ENCODE measurements at places on chromosomes 1 and 21. TPM values are rescaled to one million over a fixed set of nuclear protein-coding genes. Genes with fewer than 3 reads are reported as not detected.

Gene AIRE
- total RNA-seq: not detected

Gene NECTIN4
- 0.05 TPM for total RNA-seq

Gene LCE3D
- total RNA-seq: not detected

Gene HSPB7
- total RNA-seq: not detected

Gene ASCL5
- total RNA-seq: not detected

Gene NVL
- total RNA-seq: 39.0 TPM

Gene CYP2J2
- total RNA-seq: 0.16 TPM

DNA sequence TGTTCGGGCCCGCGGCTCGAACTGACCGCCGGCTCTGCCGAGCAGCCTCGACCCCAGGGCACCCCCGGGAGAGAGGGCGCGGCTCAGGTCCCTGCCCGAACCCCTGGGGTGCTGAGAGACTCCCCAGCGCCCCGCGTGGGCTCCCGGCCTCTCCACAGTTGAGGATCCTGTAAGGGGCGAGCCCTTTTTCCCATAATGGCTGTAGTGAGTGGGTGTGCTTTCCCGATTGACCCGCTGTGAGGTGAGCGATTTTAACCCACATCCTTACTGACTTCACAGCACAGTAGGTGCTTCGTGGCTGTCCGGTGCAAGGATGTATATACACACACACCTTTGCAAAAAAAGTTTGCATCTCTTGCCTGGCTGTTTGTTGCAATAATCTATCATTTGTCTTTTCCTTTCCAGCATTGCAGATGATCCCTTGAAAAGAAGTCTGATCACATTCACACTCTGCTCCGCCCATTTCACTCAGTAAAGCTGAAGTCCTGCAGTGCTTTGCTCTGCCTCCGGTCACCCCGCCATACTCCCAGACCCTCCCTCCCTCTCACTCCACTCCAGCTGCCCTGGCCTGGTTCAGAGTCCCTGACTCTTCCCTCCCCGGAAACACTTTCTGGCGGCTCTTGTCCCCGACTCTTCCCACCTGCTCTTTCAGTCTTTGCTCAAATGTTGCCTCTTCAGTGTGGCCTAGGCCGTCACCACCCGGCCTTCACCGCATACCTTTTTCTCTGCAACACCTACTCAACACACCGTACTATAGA, 955 bp upstream of the UBE2G2 start:
- peaks cover 39% of the 10 kb centered on the region for H3K4me1 ChIP-seq
- no peak for DNase-seq
- peaks cover 80% of the 10 kb centered on the region for H3K36me3 ChIP-seq
- peak overlapping the region; percentile 62 for H3K27ac ChIP-seq
- H3K27me3 ChIP-seq: no peaks in the 10 kb centered on the region

DNA sequence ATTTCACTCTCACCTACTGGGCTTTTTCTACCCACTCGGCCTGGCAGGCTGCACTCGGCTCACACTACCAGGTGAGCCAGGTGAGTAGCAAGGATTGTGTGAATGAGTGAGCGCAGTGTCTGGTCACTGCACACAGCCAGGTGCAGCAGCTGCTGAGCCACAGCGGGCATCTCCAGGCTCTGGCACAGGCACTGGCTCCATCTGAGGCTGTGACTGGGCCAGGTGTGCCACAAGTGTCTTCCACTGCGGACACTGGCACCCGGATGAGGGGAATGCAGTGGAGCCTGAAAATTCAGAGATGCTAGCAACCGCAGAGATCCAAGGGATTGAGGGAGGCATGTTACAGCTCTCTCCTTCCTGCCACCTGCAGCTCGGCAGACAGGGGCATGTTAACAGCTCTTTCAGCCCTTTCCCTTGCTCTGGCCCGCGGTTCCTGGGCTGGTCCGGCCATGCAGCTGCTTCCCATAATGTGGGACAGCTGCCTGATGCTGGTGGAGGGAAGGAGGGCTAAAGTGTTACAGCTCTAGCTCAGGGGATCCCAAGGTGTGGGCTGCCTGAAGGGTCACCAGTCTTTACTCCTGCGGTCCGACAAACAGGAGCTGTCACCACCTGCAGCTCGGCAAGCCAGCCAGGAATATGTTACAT, 1038.3 kb downstream of the AMY1C start:
- no peak overlapping the region for H3K27ac ChIP-seq
- H3K4me1 ChIP-seq: no peaks in the 10 kb centered on the region
- H3K27me3 ChIP-seq: no peaks in the 10 kb centered on the region
- DNase-seq: no peak

GRCh38 chr1:44621841-44622286, 52.4 kb downstream of the TMEM53 start:
- no peak overlapping the region for H3K27ac ChIP-seq
- H3K36me3 ChIP-seq: no peaks in the 10 kb centered on the region
- no peaks in the 10 kb centered on the region for H3K4me1 ChIP-seq

GRCh38 chr1:114627107-114627506, 42.7 kb downstream of the DENND2C start:
- H3K4me1 ChIP-seq: no peaks in the 10 kb centered on the region
- DNase-seq: no peak
- H3K27me3 ChIP-seq: peaks cover 10% of the 10 kb centered on the region
- H3K36me3 ChIP-seq: no peaks in the 10 kb centered on the region
- no peak overlapping the region for H3K4me3 ChIP-seq

DNA sequence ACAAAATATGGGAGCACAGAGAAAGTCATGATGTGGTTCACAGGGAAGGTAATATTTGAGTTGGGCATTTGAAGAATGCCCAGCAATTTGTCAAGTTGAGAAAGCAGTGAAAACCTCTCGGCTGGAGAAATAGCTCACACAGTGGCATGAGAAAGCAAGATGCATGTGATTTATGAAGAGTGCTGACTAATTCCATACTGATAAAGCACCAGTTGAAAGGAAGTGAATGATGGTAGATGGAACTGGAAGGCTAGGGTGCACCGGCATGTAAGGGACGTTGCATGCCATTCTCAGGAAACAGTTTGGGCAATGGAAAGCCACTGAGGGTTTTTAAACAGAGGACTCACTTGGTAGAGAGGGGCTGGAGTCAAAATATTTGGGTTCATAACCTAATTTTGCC, 53.5 kb upstream of the MTF2 start:
- no peak overlapping the region for H3K4me3 ChIP-seq
- DNase-seq: no peak
- H3K27me3 ChIP-seq: peaks cover 21% of the 10 kb centered on the region
- H3K4me1 ChIP-seq: peaks cover 21% of the 10 kb centered on the region

- H3K27ac ChIP-seq: peak overlapping the region; percentile 88
- H3K27me3 ChIP-seq: peaks cover 18% of the 10 kb centered on the region
- peaks cover 6% of the 10 kb centered on the region for H3K36me3 ChIP-seq
- H3K4me1 ChIP-seq: peaks cover 59% of the 10 kb centered on the region
Measured at GRCh38 chr1:166974647-166975345, 544 bp downstream of the ILDR2 start.

DNA sequence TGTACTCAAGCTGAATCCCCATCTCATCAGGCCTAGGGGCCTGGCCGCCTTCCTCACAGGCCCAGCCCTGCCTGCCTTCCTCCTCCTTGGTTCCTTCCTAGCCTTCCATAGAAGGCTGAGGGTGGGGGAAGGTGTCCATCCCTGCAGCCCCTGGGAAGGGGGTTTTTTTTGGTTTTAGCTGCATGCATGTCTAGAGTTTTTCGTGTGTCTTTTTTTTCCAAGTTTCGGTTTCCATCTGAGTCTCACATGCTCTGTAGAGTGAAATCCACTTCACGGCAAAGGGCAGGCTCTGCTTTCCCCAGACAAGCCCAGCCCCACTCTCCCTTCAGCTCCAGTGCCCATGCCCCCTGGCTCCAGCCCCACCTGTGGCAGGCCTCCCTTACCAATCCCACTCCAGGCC, 32.1 kb downstream of the GRHL3 start:
- no peaks in the 10 kb centered on the region for H3K36me3 ChIP-seq
- peak overlapping the region; percentile 45 for H3K27ac ChIP-seq
- H3K4me3 ChIP-seq: peak overlapping the region; percentile 30
- H3K27me3 ChIP-seq: peaks cover 3% of the 10 kb centered on the region
- peak; percentile 12 for DNase-seq

- H3K4me1 ChIP-seq: peaks cover 2% of the 10 kb centered on the region
- DNase-seq: no peak
- H3K36me3 ChIP-seq: no peaks in the 10 kb centered on the region
- peak overlapping the region; percentile 69 for H3K27ac ChIP-seq
- peak overlapping the region; percentile 45 for H3K4me3 ChIP-seq
Measured at GRCh38 chr21:45607021-45607908, 36.3 kb upstream of the PCBP3 start.

GRCh38 chr1:187013582-187014200, 184.9 kb downstream of the PLA2G4A start:
- H3K36me3 ChIP-seq: peaks cover 8% of the 10 kb centered on the region
- H3K4me3 ChIP-seq: no peak overlapping the region
- no peak for DNase-seq
- peaks cover 6% of the 10 kb centered on the region for H3K4me1 ChIP-seq
- H3K27me3 ChIP-seq: no peaks in the 10 kb centered on the region
- H3K27ac ChIP-seq: no peak overlapping the region

- no peak overlapping the region for H3K27ac ChIP-seq
- no peaks in the 10 kb centered on the region for H3K36me3 ChIP-seq
- no peak for DNase-seq
- no peaks in the 10 kb centered on the region for H3K4me1 ChIP-seq
Measured at GRCh38 chr1:118117521-118117920, 67.5 kb downstream of the SPAG17 start.

GRCh38 chr1:11422686-11423085, 56.3 kb upstream of the DISP3 start:
- H3K36me3 ChIP-seq: no peaks in the 10 kb centered on the region
- no peak for DNase-seq
- H3K27ac ChIP-seq: no peak overlapping the region
- H3K4me3 ChIP-seq: no peak overlapping the region

DNA sequence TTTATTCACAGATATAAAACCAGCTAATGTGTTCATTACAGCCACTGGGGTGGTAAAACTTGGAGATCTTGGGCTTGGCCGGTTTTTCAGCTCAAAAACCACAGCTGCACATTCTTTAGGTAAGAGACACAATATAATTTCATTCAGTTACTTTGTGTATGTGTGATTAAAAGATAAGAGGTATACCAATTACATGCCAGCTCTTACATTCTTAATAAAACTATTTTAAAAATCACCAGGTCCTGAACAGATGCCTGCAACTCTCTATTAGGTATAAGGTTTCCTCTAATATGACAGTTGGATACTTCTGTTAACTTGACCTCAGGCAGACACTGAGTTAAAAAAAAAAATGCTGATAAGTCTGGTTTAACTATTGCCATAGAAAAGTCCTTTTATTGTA, 122.1 kb downstream of the NEK7 start:
- H3K4me3 ChIP-seq: no peak overlapping the region
- DNase-seq: no peak
- no peaks in the 10 kb centered on the region for H3K27me3 ChIP-seq
- no peak overlapping the region for H3K27ac ChIP-seq
- H3K36me3 ChIP-seq: peaks cover 23% of the 10 kb centered on the region
- peaks cover 24% of the 10 kb centered on the region for H3K4me1 ChIP-seq

- peak overlapping the region; percentile 56 for H3K27ac ChIP-seq
- H3K36me3 ChIP-seq: peaks cover 33% of the 10 kb centered on the region
- H3K27me3 ChIP-seq: no peaks in the 10 kb centered on the region
- DNase-seq: no peak
- H3K4me1 ChIP-seq: peaks cover 53% of the 10 kb centered on the region
Measured at GRCh38 chr1:154611150-154611862, 3.3 kb upstream of the ADAR start.

GRCh38 chr1:167819849-167820683, 93.9 kb downstream of the ADCY10 start:
- H3K4me3 ChIP-seq: peak overlapping the region; percentile 73
- peaks cover 4% of the 10 kb centered on the region for H3K36me3 ChIP-seq
- H3K4me1 ChIP-seq: peaks cover 4% of the 10 kb centered on the region
- peaks cover 10% of the 10 kb centered on the region for H3K27me3 ChIP-seq
- DNase-seq: no peak
- H3K27ac ChIP-seq: peak overlapping the region; percentile 18

- peaks cover 17% of the 10 kb centered on the region for H3K36me3 ChIP-seq
- H3K4me3 ChIP-seq: no peak overlapping the region
- no peak for DNase-seq
Measured at GRCh38 chr1:214518361-214518760, 33.0 kb downstream of the PTPN14 start.

DNA sequence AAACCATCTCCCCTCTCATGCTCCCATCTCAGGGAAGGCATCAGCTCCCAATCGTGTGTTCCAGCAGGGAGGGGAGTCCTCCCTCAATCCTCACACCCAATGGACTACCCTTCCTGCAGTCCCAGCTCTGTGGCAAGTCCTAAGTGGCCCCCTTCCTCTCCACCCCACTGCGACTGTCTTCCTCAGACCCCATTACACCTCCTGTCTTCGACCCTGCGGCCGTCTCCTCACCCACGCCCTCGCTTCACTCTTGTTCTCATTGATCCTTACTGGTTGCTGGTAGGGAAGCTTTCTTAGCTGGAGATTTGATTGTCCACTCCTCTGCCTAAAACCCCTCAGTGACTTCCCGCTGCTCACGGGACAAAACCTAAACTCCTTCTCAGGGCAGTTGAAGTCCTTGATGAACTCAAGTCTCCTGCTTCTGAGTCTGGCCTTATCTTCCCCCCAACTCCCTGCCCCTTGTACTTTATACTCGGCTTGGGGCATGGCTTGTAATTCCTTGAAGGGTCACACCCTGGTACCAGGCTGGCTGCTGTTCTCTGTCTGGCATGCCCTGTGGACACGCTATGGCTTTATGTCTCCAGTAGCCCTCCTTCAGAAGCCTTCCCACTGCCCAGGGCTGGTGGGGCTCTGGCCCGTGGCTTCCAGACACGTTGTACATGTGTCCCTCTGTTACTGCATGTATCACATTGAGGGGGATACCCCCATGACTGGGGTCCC, 2.3 kb upstream of the EPS8L3 start:
- no peak for DNase-seq
- H3K36me3 ChIP-seq: no peaks in the 10 kb centered on the region
- no peak overlapping the region for H3K4me3 ChIP-seq
- peaks cover 5% of the 10 kb centered on the region for H3K4me1 ChIP-seq

- H3K4me3 ChIP-seq: no peak overlapping the region
- H3K27ac ChIP-seq: no peak overlapping the region
- no peak for DNase-seq
- H3K36me3 ChIP-seq: no peaks in the 10 kb centered on the region
- peaks cover 1% of the 10 kb centered on the region for H3K27me3 ChIP-seq
Measured at GRCh38 chr1:162993846-162994245, 75.3 kb upstream of the RGS4 start.

Data from activated T-helper 2 cell treated with anti-CD3 and anti-CD28 coated beads, Interferon-gamma antibody, Interleukin-2, Interleukin-4, amounts not matched to agents 10 μg/mL and 5 μg/mL and 100 μg/mL, durations not matched to agents 14 hours and 24 hours and 36 hours (primary cell).